NCI-H1436 treated with DMSO at 0.1 percent for 48 hours (cell line): ENCODE measurements at places on chromosomes 4 and X.
A peak's percentile ranks its signal among the peaks of the same experiment; 100 is the strongest.

GRCh38 chr4:38011511-38012162, 51.4 kb downstream of the PTTG2 start:
- no peak for DNase-seq

DNA sequence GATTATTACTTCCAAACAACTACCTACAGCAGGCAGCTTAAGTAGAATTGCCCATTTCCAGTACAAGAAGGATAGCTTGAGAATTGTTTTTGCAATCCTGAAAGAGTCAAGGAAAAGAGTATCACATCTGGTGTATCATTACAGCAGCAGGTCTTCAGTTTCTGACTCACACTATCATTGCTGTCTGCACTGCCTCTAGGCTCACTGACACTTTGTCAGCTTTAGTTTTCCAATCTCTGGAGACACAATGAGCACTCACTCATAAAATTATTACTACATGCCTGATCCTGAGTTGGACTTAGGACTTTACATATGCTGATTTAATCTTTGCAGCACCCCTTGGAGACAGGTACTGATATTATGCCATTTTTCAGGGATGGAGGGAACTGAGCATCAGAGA, 244.6 kb upstream of the BOD1L1 start:
- DNase-seq: no peak

GRCh38 chrX:82765811-82766210, 742.3 kb upstream of the POU3F4 start:
- DNase-seq: no peak

DNA sequence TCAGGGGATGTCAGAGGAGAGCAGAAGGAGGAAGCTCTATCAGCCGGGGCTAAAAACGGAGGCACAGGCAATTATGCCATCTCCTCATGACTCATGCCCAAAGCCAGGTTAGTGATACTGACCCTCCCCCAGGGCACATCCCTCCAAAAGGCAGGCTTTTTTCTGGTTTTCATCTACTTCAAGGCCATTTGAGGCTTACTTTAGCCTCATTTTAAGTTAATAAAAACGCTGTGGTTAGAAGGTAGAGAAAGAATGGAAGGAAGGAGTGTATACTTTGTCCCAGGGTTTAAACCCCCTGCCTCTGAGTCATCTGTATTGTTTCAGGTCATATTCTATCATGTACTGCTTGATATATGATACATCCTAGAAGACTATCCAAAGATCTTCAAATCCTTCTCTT, 89.7 kb upstream of the NDP start:
- DNase-seq: no peak

DNA sequence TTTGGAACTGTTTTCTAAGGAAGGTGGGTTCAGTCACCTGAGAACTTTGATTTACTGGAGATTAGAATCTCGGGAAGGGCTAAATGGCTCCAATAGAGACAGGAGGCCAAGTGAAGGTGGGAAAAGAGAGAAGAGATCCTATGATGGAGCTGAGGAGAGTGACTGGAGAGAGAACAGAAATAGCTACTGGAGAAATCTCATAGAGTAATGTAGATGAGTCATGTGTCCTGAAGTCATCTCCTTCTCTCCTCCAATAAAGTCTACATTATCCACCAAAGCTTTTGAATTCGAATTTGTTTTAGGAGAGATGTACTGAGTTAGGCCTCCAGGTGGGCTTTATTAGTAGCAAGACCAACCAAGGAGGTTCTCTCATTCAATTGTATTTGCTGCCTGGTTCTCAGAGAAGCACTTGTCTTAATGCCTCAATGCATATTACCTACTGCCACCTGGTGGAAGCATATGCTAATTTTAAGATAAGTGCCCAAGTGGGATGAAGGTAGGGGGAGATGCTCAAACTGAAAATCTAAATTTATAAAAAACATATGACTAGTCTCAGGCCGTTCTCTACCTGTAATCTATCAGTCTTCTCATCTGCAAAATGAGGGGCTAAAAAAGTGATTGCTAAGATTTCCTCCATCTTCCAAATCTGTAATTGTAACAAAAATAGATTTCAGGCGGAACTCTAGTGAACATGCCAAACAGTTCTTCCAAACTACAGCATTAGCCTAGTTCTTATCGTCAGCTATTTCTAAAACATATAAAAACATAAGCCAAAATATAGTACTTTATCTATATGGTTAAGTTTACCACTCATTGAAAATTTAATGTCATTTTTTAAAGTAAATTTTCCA, 24.4 kb downstream of the TXK start:
- peak; percentile 7 for DNase-seq
